ENCODE measurements at places on chromosomes 2 and 18.
A peak's percentile ranks its signal among the peaks of the same experiment; 100 is the strongest.

DNA sequence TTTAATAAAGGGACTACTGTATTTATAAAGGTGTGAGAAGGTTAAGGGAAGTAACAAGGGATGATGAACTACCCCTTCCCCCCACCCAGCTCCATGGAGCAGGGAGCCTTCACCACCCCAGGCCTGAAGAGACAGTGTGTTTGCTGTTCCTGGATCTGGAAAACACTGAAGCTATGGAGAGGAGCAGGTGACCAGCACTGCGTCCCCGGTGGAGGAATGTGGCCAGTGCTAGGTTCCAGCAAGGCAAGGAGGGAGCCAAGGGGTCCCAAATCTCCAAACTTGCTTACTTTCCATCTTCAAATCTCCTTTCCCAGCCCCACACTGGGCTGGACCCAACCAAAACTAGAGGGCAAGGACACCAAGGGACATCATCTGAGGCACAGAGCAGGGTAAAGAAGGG, 128.7 kb upstream of the CD302 start:
- DNase-seq = no peak

GRCh38 chr2:191479680-191480023, 198.3 kb upstream of the NABP1 start:
- no peak for DNase-seq

- no peak for DNase-seq
Observed at GRCh38 chr2:136059036-136059472, 58.9 kb downstream of the CXCR4 start.

DNA sequence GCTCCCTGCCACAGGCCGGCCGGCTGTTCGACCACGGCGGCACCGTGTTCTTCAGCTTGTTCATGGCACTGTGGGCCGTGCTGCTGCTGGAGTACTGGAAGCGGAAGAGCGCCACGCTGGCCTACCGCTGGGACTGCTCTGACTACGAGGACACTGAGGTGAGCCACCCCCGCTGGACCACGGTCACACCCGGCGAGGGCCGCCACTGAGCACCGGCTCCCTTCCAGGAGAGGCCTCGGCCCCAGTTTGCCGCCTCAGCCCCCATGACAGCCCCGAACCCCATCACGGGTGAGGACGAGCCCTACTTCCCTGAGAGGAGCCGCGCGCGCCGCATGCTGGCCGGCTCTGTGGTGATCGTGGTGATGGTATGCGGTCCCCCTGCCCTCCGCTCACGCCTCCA, 20.8 kb downstream of the ANO7 start:
- DNase-seq = no peak

GRCh38 chr18:57976230-57976773, 67.7 kb upstream of the NEDD4L start:
- no peak for DNase-seq

DNA sequence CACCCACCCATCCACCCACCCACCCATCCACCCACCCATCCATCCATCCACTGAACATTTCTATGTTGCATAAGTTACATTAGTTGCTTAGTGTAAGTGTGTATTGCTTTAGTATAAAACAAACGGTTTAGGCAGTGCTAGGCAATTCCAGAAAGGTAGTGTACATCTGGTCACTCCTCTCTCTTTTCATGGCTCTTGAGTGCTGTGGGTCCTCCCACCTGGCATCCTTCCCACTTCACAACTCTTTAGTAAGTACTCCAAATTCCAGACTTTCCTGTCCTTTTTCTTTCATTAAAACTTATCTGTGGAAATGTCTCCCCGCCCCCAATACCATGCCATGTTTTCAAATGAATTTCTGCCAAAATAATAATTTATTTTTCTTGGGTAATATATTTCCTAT, 122.5 kb downstream of the PLEKHM3 start:
- DNase-seq = no peak

DNA sequence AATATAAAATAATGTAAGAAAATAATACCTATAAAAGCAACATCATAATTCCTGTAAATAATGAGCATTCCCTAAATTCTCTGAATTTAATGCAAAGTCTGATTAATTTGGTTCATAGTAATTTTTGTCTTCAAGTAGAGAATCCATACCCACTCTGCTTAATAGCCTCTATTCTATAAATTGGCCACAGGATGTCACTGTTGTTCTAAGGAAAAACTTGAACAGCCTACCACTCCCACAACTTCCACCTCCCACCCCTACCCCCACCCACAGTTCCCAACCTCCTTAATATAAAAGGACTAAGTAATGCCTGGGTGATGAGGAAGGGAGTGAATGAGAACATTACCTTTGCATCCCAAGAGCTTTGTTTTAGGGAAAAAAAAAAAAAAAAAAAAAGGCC, 27.2 kb upstream of the BBS5 start:
- no peak for DNase-seq

GRCh38 chr18:60188958-60189357, 183.6 kb downstream of the MC4R start:
- peak; percentile 29 for DNase-seq

- peak; percentile 76 for DNase-seq
Observed at GRCh38 chr18:69402533-69402989, 1.9 kb downstream of the DOK6 start.

DNA sequence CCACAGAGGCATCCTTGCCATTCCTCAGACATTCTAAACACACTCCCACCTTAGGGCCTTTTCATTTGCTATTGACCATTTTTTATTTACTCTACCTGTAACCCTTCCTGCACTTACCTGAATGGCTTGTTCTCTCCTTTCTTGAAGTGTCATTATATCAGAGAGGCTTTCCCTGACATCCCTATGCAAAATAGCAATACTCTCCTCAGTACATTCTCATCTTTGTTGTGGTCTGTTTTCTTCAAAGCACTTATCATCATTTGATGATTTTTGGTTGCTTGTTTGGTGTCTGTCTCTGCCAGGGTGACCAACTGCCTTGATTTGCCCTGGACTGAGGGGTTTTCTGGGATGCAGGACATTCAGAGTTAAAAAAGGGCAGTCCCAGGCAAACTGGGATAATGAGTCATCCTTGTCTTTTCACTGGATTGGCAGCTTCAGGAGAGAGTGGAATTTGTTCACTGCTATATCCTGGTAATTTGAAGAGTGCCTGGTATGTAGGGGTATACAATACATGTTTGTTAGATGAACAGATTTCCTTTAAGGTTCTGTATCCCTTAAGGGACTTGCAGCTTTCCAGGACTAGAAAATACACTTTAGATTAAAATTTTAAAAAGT, 102.4 kb downstream of the BABAM2 start:
- DNase-seq = no peak

GRCh38 chr18:36628435-36629137, 200.2 kb downstream of the TPGS2 start:
- no peak for DNase-seq

DNA sequence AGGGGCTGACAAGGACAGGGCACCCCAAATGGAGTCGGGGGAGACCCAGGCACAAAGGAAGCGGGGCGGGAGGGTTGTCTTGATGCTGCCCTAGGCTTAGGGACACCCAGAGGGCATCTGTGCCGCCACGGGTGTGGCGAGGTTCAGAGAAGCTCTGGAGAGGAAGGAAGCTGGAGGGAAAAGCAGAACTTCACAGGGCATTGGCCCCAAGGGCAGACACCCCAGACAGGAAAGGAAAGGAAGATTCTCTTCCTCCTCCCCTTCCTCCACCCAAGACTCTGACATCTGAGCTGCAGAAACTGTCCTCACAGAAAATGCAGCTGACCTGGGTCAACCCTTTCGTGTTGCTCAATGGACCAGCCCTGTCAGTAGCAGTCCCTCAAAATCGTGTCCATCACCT, 25.6 kb downstream of the DNMT3A start:
- no peak for DNase-seq

DNA sequence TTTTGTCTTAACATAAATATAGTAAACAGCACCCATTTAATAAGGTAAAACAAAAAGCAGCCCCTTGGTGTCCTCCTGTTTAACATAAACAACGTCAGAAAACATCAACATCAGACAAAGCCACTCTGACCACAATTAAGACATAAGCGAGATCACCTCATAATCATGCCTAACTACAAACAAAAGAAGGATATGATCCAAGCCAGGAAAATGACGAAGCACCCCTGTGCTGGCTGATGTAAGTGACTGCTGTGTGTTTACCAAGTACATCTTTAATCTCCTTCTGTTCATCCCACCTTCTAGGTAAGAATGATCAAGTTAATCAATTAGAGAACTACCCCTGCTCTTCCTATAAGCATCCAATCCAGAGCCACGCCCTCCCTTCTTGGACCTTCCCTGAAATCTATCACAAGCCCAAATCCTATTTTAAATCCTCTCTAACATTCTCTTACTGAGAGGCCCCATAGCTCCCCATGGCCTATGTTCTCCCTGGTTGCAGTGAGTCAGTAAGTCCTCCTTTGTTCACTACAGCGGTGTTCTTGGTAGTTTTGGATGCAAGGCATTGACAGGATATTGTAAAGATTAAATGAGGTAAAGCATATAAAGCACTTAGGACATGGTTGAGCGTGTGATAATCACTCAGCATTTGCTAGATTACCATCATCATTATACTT, 424.2 kb downstream of the TSN start:
- no peak for DNase-seq

DNA sequence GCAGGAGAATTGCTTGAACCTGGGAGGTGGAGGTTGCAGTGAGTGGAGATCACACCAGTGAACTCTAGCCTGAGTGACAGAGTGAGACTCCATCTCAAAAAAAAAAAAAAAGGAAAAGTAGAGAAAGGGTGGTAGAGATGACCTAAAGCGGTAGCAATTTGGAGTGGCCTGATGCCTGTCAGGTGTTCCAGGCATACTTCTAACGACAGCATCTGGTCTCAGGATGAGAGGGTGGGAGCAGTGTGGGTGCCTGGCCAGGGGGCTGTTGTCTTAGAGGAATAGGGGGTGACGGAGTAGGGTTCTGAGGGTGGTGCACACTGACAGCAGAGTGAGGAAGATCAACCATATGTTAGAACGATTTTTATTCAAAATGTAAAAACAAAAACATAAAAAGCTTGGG, 21.8 kb downstream of the ZNF236 start:
- no peak for DNase-seq

DNA sequence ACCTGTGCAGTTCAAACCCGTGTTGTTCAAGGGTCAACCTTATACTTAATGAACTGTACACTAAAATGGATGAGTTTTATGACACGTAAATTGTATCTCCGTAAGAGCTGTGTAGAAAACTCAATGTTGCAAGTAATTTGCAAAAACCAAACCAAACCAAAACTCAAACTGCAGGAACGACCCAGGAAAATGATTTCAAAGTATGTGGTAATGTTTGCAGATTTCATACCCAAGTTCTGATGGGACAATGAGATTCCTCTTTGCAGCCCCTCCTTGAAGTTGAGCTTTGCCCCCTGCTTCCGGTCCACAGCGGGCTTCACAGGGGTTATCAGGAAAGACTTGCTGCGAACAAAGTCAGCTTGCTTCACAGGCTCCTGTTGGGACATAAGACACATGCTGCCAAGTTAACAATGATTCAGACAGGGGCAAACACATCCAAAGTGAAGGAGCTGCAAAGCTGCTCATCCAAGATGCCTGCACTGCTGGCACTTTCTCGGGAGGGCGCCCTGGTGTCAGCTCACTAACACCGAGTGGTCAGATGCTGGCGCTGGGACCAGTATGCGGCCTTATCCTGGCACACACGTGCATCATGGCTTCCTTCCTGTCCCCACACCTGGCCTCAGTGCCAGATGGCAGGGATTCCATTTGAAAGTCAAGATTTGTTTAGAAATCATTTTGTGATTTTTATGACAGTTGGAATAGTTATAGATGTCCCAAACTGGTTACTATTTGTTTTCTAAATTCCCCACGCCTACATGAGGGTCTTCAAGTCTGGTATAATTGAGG, 65.2 kb upstream of the MGAT4A start:
- DNase-seq = no peak

DNA sequence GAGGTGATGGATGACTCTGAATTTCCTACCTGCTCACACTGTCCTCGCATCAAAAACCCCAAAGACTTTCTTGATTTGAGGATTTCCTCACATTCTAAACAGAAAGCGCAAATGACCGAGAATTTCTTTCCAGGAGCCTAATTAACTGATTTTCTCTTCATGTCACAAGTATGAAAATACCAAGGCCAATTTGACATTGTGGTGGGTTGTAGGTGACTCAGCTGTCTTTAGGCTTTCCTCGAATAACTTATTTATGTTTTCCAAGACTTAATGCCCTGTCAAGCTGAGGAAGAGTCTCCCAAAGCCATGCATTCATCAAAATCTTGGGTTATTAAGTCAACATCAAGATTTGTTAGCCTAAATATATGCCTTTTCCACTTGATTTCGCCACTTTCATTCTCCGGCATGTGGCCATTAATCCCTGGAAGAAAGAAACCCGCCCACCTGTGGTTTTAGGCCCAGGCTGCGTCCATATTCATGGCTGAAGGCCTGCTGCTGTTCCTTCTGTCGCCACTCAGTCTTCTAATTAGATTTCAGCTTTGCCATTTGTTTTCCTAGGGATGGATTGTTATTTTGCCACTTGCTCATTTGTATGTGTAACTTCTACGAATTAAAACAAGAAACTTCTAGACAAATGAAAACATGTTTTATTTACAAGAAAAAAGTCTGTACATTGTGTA, 84.9 kb downstream of the ST6GAL2 start:
- DNase-seq = peak; percentile 4

DNA sequence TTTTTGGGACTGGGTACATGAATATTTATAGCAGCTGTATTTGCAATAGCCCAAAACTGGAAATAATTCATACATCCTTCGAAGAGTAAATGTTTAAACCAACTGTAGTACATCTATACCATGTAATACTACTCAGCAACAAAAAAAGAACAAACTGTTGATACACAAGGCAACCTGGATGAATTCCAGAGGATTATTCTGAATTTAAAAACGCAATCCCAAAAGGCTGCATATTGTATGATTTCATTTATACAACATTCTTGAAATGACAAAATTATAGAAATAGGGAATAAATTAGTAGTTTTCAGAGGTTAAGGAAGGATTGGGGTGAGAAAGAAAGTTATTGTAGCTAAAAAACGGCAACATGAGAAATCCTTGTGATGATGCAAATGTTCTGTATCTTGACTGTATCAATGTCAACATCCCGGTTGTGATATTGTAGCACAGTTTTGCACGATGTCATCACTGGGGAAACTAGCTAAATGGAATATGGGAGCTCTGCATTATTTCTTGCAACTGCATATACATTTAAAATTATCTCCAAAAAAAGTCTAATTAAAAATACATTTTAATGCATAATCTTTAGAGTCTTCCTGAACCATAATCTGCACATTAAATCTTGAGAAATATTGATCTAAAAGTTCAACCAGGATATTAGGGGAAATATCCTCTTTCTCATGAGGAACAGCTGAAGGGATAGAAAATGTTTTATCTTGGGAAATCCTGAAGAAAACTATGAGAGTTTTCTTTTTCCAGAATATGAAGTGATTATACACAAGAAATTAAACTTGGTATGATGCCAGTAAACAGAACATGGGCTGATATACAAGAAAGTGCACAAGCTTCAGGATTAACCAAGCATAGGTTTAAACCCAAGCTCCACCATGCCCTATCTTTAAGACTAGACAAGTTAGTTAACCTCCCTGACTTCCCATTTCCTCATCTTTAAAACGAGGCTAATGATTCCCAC, 21.9 kb downstream of the EVA1A start:
- no peak for DNase-seq

Data from retina (tissue), 1 donor.